ENCODE measurements at places on chromosomes 13 and 19. TPM values are rescaled to one million over a fixed set of nuclear protein-coding genes. Genes with fewer than 3 reads are reported as not detected.

DNA sequence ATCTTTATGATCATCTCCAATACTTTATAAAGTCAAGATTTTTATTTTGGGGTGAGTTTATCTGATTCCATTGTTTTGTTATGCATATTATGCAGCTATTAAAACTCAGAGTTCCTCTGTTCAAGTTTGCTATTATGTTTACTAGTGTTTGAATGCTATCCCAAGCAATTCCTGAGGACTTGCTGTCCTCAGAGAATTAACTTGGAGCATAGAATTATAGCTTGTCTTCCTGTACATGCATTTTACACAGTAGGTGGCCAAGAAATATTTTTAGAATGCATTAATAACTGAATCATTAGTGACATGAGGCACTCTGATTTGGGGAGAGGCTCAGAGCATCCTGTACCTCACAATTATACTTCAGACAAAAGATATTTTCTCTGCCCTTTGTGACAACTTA is 195.6 kb upstream of the MIR17HG start:
- DNase-seq: no peak
- H3K4me1 ChIP-seq: no peaks in the 10 kb centered on the region
- no peak overlapping the region for H3K27ac ChIP-seq
- no peaks in the 10 kb centered on the region for H3K36me3 ChIP-seq
- H3K4me3 ChIP-seq: no peak overlapping the region
- no peaks in the 10 kb centered on the region for H3K27me3 ChIP-seq

GRCh38 chr13:42728507-42729180 is 52.7 kb upstream of the FAM216B start:
- H3K4me3 ChIP-seq: no peak overlapping the region
- no peaks in the 10 kb centered on the region for H3K27me3 ChIP-seq
- H3K4me1 ChIP-seq: no peaks in the 10 kb centered on the region
- no peak overlapping the region for H3K27ac ChIP-seq
- H3K36me3 ChIP-seq: no peaks in the 10 kb centered on the region

- H3K4me1 ChIP-seq: peaks cover 5% of the 10 kb centered on the region
- no peak overlapping the region for H3K27ac ChIP-seq
Measured at GRCh38 chr13:23787464-23787863, 101.7 kb downstream of the MIPEP start.

The GAPDHS gene
- 0.19 TPM for total RNA-seq

- H3K4me3 ChIP-seq: no peak overlapping the region
- H3K4me1 ChIP-seq: peaks cover 19% of the 10 kb centered on the region
- H3K36me3 ChIP-seq: no peaks in the 10 kb centered on the region
- peaks cover 56% of the 10 kb centered on the region for H3K27me3 ChIP-seq
- no peak overlapping the region for H3K27ac ChIP-seq
Measured at GRCh38 chr19:40469011-40469410, 2.2 kb downstream of the SPTBN4 start.

DNA sequence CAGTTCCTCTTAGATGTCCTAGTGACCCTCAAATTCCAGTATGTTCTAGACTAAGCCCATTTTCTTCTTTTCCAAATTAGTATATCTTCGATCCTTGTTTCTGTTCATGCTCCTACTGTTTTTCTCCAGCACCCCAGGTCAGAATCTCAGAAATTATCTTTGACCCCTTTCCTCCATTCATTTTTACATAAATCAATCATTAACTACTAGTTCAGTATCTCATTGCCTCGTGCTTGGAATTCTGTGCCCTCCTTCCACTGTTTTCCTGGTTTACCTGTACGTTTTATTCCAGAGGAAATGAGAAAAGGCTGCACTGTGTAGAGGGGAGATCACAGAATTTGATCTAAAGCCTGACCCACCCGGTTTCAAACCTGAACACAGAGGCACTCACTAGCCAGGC is 107.9 kb downstream of the LRCH1 start:
- no peak overlapping the region for H3K4me3 ChIP-seq
- no peak for DNase-seq
- peak overlapping the region; percentile 21 for H3K27ac ChIP-seq
- no peaks in the 10 kb centered on the region for H3K4me1 ChIP-seq
- H3K36me3 ChIP-seq: no peaks in the 10 kb centered on the region
- no peaks in the 10 kb centered on the region for H3K27me3 ChIP-seq

DNA sequence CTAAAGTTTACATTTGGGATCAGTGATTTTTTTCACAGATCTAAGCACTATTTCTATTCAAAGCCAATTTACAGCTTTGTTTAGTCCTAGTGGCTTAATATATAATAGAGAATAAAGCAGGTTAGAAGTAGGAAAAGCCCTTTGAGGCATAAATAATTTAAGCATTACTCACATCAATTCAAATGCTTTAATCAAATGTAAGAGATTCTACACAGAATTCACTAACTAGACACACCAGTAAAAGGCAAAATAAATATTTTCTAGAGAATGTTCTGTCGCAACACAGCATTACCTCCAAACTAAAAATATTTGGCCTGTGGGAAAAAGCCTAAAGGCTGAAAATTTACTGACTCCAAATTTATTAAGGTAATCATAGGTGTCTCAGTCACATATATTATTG is 31.3 kb downstream of the KCTD12 start:
- no peaks in the 10 kb centered on the region for H3K27me3 ChIP-seq
- no peak for DNase-seq
- H3K36me3 ChIP-seq: no peaks in the 10 kb centered on the region
- H3K27ac ChIP-seq: no peak overlapping the region
- no peaks in the 10 kb centered on the region for H3K4me1 ChIP-seq
- no peak overlapping the region for H3K4me3 ChIP-seq

DNA sequence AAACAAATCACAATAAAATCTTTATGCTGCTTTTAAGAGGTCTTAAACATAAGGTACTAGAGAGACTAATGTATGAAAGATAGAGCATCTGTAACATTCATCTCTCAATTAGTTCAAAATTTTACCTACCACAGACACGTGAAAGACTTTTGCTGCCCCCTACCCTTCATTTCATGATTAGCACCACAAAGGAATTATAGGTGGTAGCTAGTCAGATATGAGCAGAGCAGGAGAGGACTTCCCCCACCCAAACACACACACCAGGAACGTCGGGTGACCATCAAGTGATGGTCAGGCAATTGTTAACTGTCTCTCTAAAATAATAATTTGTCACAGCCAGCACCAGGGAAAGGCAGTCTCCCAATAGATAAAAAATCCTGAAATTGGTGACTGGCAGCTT is 1531.7 kb upstream of the SPRY2 start:
- no peaks in the 10 kb centered on the region for H3K36me3 ChIP-seq
- H3K27me3 ChIP-seq: no peaks in the 10 kb centered on the region
- H3K4me3 ChIP-seq: no peak overlapping the region
- no peak overlapping the region for H3K27ac ChIP-seq
- H3K4me1 ChIP-seq: no peaks in the 10 kb centered on the region

DNA sequence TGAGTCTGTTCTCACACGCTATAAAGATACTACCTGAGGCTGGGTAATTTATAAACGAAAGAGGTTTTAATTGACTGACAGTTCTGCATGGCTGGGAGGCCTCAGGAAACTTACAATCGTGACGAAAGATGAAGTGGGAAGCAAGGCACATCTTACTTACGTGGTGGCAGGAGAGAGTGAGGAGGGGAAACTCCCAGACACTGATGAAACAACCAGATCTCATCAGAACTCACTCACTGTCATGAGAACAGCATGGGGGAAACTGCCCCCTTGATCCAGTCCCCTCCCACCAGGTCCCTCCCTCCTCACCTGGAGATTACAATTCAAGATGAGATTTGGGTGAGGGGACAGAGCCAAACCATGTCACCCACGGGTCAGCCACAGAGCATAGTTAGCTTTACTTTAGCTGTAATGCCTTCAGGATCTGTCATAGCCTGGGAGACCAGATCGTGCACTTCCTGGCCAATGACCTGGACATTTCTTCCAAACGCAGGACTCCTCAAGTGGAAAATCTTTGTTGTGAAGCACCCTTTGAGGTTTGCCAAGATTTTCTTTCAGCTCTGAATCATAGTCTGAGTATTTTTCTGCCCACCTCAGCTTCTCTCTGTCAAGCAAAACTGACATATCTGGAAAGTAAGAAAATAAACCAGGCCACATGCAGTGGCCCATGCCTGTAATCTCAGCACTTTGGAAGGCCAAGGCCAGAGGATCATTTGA is 25.2 kb upstream of the HIF3A start:
- H3K27ac ChIP-seq: no peak overlapping the region
- H3K4me3 ChIP-seq: no peak overlapping the region
- no peak for DNase-seq

DNA sequence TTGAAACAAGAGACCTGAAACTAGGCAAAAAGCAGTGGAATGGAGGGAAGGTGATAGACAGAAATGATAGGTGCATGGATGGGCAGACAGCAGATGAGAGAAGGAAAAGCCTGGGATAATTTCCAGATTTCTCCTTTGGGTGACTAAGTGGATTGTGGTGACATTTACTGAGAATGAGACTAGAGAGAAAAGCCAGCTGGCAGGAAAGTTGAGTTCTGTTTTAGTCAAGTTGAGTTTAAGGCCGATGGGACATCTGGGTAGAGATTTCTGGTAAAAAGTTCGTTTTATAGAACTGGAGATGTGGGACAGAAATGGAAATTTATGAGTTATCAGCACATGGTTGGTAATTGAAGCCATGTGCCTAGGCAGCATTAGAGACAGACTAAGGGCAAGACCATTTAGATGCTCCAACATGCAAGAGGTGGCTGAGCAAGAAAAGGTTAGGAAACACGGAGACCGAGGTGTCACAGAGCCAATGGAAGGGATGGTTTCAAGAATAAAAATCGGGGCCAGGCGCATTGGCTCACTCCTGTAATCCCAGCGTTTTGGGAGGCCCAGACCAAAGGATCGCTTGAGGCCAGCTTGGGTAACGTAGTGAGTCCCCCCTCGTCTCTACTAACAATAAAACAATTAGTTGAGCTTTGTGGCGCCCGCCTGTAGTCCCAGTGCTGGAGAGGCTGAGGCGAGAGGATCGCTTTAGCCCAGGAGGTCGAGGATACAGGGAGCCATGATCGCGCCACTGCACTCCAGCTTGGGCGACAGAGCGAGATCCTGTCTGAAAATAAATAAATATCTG is 9.6 kb upstream of the DGKH start:
- H3K4me1 ChIP-seq: peaks cover 8% of the 10 kb centered on the region
- H3K27ac ChIP-seq: no peak overlapping the region
- peaks cover 16% of the 10 kb centered on the region for H3K27me3 ChIP-seq

The ICAM4 gene
- 3.1 TPM for total RNA-seq

- H3K4me1 ChIP-seq: no peaks in the 10 kb centered on the region
- no peak for DNase-seq
- no peak overlapping the region for H3K27ac ChIP-seq
- no peaks in the 10 kb centered on the region for H3K36me3 ChIP-seq
- no peak overlapping the region for H3K4me3 ChIP-seq
Measured at GRCh38 chr13:112132619-112133018, 65.7 kb downstream of the SOX1 start.

The CYP2A6 gene
- 0.09 TPM for total RNA-seq

DNA sequence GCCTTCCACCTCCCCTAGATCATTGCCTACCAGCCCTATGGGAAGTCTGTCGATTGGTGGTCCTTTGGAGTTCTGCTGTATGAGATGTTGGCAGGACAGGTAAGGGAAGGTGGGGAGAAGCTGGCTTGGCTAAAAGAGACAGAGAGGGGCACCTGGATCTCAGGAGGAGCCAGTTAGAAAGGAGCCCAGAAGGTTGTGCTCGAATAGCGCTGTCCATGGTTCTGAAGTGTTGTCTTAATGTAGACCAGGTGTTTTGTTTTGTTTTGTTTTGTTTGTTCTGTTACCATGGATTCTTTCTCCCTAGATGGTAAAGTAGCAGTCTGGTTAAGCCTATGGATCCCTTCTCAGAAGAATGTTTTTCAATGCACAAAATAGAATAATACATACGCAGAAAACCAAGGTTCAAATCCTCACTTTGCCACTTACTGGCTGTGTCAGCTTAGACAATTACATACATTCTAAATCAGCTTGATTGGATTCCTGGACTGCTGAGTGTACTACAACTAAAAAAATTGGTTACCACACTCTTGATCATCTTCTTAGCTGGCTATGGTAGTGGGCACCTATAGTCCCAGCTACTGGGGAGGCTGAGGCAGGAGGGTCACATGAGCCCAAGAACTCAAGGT is 5.9 kb upstream of the CACNG7 start:
- DNase-seq: peak; percentile 83
- no peaks in the 10 kb centered on the region for H3K4me1 ChIP-seq
- no peak overlapping the region for H3K4me3 ChIP-seq
- H3K27me3 ChIP-seq: peaks cover 41% of the 10 kb centered on the region
- H3K27ac ChIP-seq: no peak overlapping the region
- H3K36me3 ChIP-seq: no peaks in the 10 kb centered on the region

The LRFN3 gene
- total RNA-seq: 0.47 TPM

DNA sequence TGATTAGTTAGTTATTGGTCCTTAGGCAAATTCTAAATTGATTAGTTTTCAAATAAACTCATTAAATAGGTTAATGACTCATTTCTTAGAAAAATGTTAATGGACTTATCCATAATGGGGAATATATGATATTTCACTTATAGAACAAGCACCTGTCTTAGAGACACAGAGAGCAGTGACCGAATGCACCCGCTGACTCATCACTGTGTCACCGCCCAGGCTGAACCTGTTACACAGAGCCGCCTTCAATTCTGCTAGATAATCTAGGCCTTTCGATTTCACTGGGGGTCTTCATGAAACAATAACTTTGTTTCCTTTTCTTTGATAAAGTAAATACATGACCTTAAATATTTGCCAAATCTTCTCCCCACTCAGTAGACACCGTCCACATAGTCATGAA is 13.1 kb downstream of the IRS2 start:
- H3K4me1 ChIP-seq: peaks cover 1% of the 10 kb centered on the region
- no peak overlapping the region for H3K27ac ChIP-seq
- H3K36me3 ChIP-seq: peaks cover 3% of the 10 kb centered on the region

DNA sequence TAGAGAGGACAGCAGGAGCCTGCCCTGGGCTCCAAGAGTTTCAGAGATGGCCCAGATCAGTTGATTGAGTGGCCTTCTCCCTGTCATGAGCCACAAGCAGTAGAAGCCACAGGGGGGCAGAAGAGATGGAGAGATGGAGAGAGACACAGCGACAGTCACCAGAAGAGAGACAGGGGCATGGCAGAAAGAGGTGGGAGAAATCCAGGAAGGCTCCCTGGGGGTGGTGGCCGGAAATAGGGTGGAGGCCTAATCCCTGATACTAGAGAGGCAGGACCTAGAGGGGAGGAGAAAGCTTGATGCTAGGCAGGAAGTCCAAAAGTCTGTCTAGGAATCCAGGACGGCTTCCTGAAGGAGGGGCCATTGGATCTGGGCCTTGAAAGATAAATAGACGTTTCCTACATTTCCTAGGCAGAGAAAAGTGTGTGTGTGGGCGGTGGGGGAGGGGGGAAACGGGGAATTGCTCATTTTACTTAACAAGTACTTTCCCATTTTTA is 9.6 kb upstream of the TPM4 start:
- H3K27ac ChIP-seq: no peak overlapping the region
- DNase-seq: no peak
- peaks cover 12% of the 10 kb centered on the region for H3K4me1 ChIP-seq
- H3K4me3 ChIP-seq: no peak overlapping the region
- no peaks in the 10 kb centered on the region for H3K27me3 ChIP-seq
- H3K36me3 ChIP-seq: no peaks in the 10 kb centered on the region

The PRTN3 gene
- 25.2 TPM for total RNA-seq

The S1PR4 gene
- 24.2 TPM for total RNA-seq

GRCh38 chr13:26996965-26997752 is 174.5 kb downstream of the USP12 start:
- no peaks in the 10 kb centered on the region for H3K4me1 ChIP-seq
- H3K27ac ChIP-seq: no peak overlapping the region
- no peak overlapping the region for H3K4me3 ChIP-seq
- no peak for DNase-seq

- no peaks in the 10 kb centered on the region for H3K27me3 ChIP-seq
- DNase-seq: no peak
- no peak overlapping the region for H3K4me3 ChIP-seq
- no peak overlapping the region for H3K27ac ChIP-seq
- no peaks in the 10 kb centered on the region for H3K36me3 ChIP-seq
- H3K4me1 ChIP-seq: no peaks in the 10 kb centered on the region
Measured at GRCh38 chr13:51479199-51479523, 26.3 kb upstream of the INTS6 start.
